ENCODE measurements at places on chromosomes 6 and 20. TPM values are rescaled to one million over a fixed set of nuclear protein-coding genes. Genes with fewer than 3 reads are reported as not detected.

The FAM209B gene
- not detected for total RNA-seq

The LY6G5B gene
- total RNA-seq = 4.0 TPM

The TGM3 gene
- total RNA-seq = 0.09 TPM

The MOG gene
- total RNA-seq = not detected

The DHX16 gene
- 36.6 TPM for total RNA-seq

The HLA-DMB gene
- total RNA-seq = 0.09 TPM

The SYCP2 gene
- total RNA-seq = 0.17 TPM

The RING1 gene
- 50.0 TPM for total RNA-seq

The MICAL1 gene
- 32.1 TPM for total RNA-seq

The AARS2 gene
- 16.2 TPM for total RNA-seq

The PRPH2 gene
- total RNA-seq = 5.2 TPM

The TBC1D32 gene
- 10.1 TPM for total RNA-seq

The VGLL2 gene
- not detected for total RNA-seq

The OPN5 gene
- total RNA-seq = under 0.01 TPM

The GMPR gene
- total RNA-seq = 4.4 TPM

The CLVS2 gene
- total RNA-seq = under 0.01 TPM

The FOXA2 gene
- total RNA-seq = 0.09 TPM

The ZKSCAN4 gene
- total RNA-seq = 7.3 TPM

The TEAD3 gene
- 3.8 TPM for total RNA-seq

The BPI gene
- 0.32 TPM for total RNA-seq

The TIAM2 gene
- 8.5 TPM for total RNA-seq

The NKAIN2 gene
- total RNA-seq = not detected

The TAAR5 gene
- not detected for total RNA-seq

The MYLK2 gene
- total RNA-seq = under 0.01 TPM

The ZSCAN9 gene
- total RNA-seq = 9.5 TPM

The SUMO4 gene
- 1.6 TPM for total RNA-seq

The AGPAT4 gene
- 10.2 TPM for total RNA-seq

The POLR1H gene
- 34.2 TPM for total RNA-seq

The RAET1G gene
- total RNA-seq = 10.5 TPM

The FAM162B gene
- total RNA-seq = 0.32 TPM

The ARMH2 gene
- not detected for total RNA-seq

The SRC gene
- 10.6 TPM for total RNA-seq

The HLA-DOB gene
- 0.32 TPM for total RNA-seq

The C20orf204 gene
- total RNA-seq = 0.60 TPM

The SNAP25 gene
- 4.5 TPM for total RNA-seq

The HCK gene
- not detected for total RNA-seq

The GLP1R gene
- not detected for total RNA-seq

The WASF1 gene
- 2.5 TPM for total RNA-seq

The CYP39A1 gene
- 2.2 TPM for total RNA-seq

The PMEPA1 gene
- total RNA-seq = 0.94 TPM

The TMEM244 gene
- 0.47 TPM for total RNA-seq

The CCN2 gene
- total RNA-seq = 145 TPM

The BMP5 gene
- total RNA-seq = 0.16 TPM

The ZBP1 gene
- not detected for total RNA-seq

The IL17F gene
- total RNA-seq = not detected

The STK35 gene
- total RNA-seq = 18.5 TPM

The HLA-DQB2 gene
- total RNA-seq = not detected

The HS3ST5 gene
- not detected for total RNA-seq

The OVOL2 gene
- total RNA-seq = not detected

The HMGCLL1 gene
- total RNA-seq = not detected

The RAD21L1 gene
- total RNA-seq = under 0.01 TPM

The REPS1 gene
- 22.1 TPM for total RNA-seq

The TSPO2 gene
- total RNA-seq = not detected

The CGA gene
- total RNA-seq = 0.16 TPM
